ENCODE measurements at places on chromosomes 5 and 9.

DNA sequence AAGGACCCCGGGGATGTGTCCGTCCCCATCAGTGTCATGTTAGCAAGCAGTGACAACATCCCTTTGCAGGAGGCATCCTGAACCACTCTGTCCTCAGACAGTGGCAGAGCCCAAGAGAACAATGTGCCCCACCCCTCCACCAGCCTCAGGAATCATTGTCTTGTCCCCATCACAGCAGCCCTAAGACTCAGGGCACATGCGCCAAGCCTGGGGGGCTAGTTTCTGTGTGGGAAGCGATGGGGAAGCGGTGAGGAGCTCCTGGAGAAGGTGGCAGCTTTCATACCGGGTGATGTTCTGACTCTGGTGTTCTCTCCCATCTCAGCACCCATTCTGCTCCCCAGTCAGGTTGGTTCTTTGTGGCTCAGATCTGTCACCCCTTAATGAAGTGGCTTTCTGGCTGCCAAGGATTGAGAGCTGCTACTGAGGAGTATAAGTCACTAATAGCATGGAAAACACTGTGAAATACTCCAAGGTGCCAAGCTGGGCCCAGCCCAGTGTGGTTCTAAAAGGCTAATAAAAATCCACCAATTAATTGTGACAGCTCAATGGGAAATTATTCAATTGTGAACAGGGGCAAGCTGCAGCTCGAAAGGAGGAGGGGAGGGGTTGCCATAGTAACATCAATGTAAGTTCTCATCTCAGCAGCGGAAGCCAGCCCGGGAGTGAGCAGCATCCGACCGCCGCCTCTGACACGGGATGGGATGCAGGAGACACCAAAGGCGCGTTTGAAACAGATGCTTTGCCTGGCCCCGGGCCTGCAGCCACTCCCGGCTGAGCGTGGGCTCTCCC lies 4.7 kb downstream of the QRFP start:
- DNase-seq: peak; percentile 3

DNA sequence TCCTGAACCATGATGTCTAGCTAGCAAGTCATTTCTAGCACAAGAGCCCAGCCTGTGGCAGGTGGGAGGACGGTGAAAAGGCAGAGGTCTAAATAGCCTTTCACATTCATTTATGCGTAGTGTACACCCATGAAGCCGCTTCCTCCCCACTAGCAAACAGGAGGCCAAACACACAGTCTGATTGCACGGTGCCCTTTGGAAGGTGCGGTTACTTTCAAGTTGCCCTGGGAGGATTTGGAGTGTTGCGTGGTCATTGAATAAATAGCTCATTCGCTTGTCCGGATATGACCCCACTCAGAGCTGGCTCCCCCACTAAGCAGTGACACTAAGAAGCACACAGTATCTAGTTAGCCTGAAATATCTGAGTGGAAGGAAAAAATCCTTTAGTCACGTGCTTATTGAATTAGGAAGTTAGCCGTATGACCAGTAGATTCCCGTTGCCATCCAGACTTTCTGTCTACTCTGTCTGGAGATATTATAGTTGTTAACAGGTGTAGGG lies 664 bp upstream of the ARSB start:
- DNase-seq: peak; percentile 33

DNA sequence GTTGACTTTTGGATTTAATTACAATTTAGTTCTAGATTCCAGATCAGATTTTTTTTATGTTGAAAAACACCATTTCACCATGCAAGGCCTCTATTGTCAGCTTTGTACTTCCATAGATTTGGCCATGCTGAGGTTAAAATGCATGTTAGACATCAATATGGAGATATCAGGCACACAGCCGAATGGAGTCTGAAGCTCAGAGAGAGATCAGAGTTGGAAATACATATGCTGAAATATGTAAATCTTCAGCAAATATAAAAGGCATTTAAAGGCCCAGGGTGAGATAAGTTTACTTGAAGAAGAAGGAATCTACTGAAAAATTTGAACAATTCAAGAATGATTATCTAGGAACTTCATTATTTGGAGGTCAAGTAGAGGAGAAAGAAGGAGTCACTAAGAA lies 139.6 kb downstream of the CHSY3 start:
- no peak for DNase-seq

GRCh38 chr5:66423484-66423883 lies 172.7 kb upstream of the MAST4 start:
- no peak for DNase-seq

DNA sequence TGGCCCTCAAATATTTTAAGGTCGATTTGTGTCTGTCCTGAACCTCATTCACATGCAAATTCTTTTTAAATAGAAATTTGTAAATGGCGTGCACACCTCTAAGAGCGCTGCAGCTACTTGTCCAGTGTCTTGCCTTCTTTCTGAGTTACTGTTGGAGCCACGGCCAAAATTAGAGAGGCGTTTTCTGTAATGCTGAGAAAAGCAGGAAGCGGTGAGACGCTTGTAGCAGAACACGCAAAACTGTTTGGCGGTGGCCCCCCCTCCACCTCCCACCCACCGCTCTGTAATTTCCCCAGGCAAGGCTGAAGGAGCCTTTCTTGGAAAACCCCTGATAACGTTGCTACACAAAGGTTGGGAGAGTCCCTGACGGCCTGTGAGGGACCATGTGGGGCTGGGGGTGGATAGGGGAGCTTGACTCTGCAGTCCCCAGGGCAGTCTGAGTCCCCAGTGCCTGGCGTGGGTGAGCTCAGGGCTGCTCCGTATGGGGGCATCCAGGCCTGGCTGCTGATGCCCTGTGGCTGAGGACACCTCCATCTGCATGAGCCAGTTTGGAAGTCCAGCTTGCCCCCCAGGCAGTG lies 96.5 kb downstream of the GADD45G start:
- DNase-seq: no peak

DNA sequence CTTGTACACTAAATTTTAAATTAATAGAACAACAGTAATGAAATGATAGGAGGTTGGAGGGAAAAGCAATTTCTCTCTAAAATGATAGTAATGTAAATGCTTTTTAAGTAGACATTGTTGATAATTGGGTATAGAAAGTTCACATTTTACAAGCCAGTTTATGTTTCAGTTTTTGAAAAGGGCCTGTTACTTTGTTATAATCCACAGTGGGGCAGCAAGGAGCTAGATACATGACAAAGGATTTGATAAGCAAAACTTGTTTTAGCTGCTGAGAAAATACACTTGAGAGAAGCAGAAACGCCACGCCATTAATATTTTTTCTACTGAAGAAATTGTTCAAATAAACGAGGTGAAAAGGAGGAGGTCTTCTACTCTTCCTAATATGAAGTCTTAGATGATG lies 30.2 kb downstream of the SREK1 start:
- DNase-seq: peak; percentile 2

DNA sequence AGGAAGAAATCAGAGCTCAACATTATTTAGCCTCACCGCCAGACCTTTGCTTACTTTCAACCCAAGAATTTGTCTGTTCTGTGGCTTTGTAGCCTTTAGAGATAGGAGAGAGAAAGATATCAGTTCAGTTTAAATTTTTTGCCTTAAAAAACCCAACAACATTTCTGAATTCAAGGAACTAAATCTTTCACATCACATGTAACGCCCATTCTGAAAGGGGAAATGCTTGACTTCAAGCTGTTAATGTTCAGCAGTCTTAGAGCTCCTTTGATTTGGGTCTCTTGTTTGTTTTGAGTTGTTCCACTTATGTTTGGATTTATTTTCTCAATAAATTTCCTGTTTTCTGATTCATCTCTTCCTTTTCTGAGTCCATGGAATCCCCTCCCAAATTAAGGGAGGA lies 294.5 kb downstream of the ARHGAP26 start:
- no peak for DNase-seq

DNA sequence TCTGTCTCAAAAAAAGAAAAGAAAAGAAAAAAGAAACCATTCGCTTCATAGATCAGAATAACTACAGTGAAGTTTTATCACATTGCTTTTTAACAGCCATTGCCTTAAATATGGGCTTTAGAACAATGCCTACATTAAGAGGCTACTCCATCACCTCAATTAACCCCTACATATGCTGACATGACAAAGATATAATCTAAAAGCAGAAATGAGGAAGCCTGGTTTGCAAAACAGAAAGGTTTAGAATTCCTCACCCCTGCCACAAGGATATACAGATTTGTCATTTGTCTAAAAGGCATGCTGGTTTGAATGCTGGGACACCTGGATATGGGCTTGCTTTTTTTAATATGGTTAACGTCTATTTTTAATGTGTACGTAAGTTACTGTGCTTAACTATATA lies 1353.0 kb upstream of the C9orf72 start:
- no peak for DNase-seq

DNA sequence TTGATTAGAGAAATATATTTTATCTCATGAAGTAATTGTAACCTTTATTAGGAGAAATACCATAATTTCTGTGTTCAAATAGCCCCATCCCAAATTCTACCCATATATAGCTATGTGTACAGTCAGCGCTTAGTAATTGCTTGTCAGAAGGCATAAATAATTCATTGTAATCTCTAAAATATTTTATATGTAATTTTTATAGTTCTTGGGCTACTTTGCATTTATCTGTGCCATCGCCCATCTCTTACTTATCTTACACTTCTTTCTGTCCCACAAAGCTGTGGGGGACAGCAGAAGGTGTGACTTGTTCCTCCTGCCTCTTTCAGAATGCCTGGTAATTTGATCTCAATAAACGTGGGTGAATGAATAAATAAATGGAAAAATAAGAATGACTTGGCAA lies 5.5 kb downstream of the ADAMTSL1 start:
- DNase-seq: no peak

GRCh38 chr5:117859176-117859575 lies 1129.2 kb downstream of the DTWD2 start:
- no peak for DNase-seq
